Neural progenitor cell (in vitro differentiated cells): ENCODE measurements at places on chromosomes 3 and 15.

- no peak for DNase-seq
Measured at GRCh38 chr15:51450001-51450400, 108.5 kb downstream of the GLDN start.

- peak; percentile 20 for DNase-seq
Measured at GRCh38 chr3:120438665-120439370, 12.0 kb downstream of the FSTL1 start.

GRCh38 chr3:53970661-53971060, 79.0 kb upstream of the SELENOK start:
- DNase-seq = peak; percentile 54

DNA sequence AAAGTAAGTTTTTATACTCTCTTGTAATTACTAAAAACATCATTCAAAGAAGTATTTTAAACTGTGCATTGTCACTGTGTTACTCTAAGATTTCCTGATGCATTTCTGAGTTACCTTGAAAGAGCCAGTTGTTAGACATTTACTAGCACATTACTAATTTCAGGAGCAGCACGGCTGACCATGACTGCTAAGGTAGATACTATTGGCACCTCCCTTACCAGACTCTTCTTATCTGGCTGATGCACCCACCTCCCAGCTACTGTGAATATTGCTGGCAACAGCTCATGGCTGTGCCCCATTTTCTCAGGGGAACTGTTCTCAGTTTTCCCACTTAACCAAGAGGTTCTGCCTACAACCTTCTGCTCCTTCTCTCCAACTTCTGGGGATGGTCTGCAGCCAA, 29.4 kb downstream of the COL6A5 start:
- no peak for DNase-seq

DNA sequence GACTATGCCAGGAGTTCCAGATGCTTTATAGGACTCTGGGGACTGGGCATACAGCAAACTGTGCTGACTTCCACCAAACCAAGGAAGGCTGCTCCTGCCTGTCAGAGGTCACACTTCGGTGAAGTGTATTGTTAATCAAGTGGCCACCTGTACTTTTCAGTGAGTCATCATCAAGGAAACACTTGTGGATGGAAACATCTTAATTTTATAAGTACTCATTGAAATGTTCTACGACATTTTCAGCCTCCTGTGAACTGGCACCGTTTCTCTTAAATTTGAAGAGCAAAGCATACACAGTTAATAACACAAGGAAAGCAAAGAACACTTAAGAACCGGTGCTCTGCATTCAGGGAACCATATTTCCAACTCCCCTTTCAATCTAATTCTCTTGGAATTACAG, 801.7 kb upstream of the DPPA4 start:
- no peak for DNase-seq

- no peak for DNase-seq
Measured at GRCh38 chr3:18481946-18482548, 56.9 kb upstream of the SATB1 start.

DNA sequence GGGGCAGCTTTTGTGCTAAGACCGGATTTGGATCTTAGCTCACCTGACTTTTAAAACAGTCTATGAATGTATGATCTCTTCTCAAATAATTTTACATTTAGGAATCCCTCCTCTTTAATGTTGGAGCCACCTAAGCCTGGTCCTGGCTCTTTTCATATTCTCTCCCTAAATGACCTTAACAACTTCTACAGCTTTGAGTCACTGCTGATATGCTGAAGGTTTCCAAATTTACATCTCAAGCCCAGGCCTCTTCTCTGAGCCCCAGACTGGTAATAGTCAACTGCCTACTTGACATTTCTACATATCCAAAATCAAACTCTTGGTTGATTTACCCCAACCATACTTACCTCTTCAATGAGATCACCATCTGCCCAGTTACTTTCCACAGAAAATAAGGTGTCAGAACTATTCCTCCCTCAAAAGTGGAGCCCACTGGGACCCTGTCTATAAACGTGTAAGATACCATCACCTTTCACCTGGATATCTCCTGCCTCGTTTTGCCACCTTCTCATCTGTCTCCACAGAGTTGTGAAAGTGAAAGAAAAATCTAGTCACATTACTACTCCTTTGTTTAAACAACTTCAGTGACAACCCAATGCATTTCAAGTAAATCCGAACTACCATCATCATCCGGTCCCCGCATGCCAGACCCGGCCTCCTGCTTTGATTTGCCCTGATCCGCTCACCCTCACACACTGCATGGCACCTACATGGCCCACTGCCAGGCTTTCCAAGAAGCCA, 48.8 kb downstream of the UBP1 start:
- DNase-seq = no peak

GRCh38 chr3:147937341-147937740, 528.2 kb downstream of the ZIC1 start:
- DNase-seq = no peak

- no peak for DNase-seq
Measured at GRCh38 chr3:171443211-171443957, 16.8 kb downstream of the TNIK start.

DNA sequence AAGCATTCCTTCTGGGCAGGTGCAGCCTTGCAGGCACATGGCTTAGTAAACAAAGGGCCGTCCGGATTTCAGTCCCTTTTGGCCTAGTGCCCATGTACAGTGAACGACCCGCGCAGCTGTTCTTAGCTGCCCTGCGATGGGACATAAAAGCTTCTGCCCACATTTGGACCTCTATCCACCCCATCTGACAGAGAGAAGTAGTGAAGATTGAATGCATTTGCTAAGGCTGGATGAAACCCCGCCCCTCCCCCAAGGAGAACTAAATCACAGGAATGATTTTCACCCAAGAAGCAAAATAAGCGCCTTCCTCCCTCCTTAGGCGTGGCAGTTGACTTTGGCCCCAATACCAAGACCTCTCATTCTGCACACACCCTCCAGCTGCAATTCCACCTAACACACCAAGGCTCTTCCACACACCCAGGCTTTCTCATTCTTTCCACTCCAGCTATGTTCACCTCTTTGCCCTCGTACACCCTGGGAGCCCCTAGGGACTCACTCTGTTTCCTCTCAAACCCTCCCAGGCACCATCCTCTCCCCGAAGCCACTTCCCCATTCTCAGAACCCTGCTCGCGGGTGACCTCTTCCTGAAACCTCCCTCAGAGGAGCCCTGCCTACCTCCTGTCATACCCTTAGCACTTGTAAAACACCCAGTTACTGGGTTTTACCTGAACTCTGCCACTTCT, 14.1 kb upstream of the HRH1 start:
- no peak for DNase-seq

- no peak for DNase-seq
Measured at GRCh38 chr3:31399271-31399670, 133.5 kb upstream of the STT3B start.

DNA sequence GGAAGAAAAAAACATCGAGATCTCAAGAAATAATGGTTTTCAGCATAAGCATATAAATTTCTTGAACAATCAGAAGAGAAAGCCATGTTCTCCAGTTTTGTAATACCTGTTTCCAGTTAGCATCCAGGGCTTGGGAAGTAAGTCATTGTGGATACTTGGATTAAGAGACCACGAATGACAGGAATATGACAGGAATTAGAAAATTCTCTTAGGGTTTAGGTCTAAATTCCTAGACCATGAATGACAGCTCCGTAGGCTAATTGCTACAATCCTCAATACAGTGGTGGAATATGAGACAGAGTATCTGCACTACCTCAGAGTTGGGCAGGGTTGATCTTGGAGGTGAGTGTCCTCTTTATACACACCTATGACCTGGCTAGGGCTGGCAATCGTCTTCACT, 517.5 kb downstream of the NTRK3 start:
- no peak for DNase-seq

DNA sequence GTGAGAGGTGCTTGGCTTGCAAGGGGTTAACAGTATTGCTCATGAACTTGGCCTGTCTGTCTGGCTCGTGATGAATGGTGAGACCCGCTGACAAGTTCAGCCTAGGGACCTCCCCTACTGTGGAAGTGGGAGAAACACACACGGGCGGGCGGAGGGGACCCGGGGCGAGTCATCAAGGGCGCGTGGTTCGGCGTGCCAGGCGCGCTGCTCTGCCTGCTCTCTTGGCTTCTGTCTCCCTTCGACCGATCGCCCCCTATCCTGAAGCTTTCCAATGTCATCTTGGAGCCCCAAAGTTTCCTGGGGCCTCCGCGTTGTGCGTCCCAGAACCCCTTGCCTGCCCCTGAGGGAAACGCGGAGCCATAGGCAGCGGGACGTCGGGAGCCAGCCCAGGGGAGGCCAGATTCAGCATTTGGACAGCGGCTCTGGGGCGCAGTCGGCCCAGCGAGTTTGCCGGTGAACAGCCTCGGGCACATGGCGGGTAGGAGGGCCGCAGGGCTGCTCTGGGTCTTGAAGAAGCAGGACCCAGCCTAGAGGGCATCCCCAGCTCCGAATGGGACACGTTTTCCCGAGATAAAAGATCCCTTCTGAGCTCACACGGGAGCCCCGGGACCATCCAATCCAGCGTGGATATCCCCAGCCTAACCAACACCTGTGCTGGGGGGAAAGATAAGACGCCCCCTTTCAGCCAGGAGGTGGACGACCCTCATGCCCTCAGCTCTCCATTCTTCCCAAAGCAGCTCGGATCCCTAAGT, 27.0 kb upstream of the POLG start:
- DNase-seq = peak; percentile 93

- DNase-seq = no peak
Measured at GRCh38 chr3:27585429-27585828, 101.2 kb upstream of the SLC4A7 start.

DNA sequence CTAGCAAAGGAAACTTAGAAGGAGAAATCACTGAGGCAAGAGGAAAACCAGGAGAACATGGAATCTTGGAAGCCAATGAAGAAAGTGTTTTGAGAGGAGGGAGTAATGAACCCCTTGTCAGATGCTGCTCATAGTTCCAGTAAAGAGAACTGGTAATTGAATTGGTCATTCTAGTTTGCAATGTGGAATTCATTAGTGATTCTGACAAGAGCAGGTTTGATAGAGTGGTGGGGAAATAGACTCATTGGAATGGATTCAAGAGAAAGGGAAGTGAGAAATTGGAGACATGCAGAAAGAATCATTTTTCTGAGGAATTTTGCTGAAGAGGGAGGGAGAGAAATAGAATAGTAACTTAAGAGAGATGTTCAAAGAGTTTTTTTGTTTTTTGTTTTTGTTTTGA, 21.0 kb downstream of the GLCE start:
- no peak for DNase-seq

DNA sequence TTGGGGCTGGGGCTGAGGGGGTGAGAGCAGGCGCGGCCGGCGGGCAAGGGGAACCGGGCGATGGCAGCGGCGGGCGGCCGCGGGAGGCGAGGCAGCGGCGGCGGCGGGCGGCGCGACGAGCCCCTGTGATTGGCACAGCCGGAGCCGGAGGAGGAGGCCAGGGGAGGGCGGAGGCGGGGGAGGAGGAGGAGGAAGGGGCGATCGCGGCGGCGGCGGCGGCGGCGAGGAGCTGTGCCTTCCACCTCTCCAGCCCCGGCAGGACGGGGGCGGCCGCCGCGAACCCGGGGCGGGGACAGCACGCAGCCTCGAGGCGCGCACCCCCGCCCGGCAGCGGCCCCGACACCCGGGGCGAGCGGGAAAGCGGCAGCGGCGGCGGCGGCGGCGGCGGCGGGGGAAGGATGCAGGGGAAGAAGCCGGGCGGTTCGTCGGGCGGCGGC, at the start of gene SLCO3A1:
Gene SLCO3A1, plus strand, starts transcription at position 198 of the 437 bp plus-strand sequence.
- peak; percentile 92 for DNase-seq

- DNase-seq = peak; percentile 79
Measured at GRCh38 chr3:185308126-185308754, 54.4 kb upstream of the EHHADH start.

GRCh38 chr3:125359700-125360099, 15.4 kb downstream of the ZNF148 start:
- no peak for DNase-seq

GRCh38 chr3:133926736-133927539, 31.3 kb upstream of the RAB6B start:
- DNase-seq = peak; percentile 54

GRCh38 chr3:117104792-117105191, 395.2 kb downstream of the TUSC7 start:
- no peak for DNase-seq

DNA sequence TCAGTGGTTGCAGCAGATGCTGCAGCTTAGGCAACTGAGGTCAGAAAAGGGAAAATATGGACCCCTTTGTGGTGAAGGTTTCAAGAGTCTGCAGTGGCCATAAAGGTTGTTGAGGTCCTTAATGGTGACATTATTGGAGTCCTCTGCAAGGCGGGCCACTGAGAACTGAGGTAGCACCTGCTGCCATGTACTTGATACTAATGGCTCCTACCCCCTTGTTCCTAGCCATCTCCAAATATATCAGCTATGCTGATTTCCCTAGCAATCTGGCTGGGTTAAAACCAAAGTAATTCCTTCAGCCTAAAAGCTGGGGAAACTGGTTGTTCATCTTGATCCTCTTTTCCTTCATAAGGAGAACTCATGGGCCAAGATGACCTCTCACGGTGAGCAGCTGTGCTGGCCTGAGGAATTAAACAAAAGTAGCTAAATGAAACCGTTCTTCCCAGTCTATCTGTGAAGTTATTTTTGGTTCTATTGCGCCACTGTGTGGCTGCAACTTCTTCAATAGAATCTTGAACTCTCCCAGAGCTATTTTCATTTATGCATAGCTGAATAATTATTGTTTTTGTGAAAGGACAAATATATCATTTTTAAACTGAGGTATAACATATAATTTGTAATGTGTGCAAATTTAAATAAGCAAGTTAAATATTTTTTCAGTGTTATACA, 76.1 kb upstream of the PLSCR4 start:
- DNase-seq = peak; percentile 34

- no peak for DNase-seq
Measured at GRCh38 chr3:81955878-81956277, 194.4 kb upstream of the GBE1 start.

- DNase-seq = no peak
Measured at GRCh38 chr3:62818347-62818746, 56.9 kb downstream of the CADPS start.

GRCh38 chr3:134685929-134686802, 35.3 kb upstream of the KY start:
- no peak for DNase-seq

DNA sequence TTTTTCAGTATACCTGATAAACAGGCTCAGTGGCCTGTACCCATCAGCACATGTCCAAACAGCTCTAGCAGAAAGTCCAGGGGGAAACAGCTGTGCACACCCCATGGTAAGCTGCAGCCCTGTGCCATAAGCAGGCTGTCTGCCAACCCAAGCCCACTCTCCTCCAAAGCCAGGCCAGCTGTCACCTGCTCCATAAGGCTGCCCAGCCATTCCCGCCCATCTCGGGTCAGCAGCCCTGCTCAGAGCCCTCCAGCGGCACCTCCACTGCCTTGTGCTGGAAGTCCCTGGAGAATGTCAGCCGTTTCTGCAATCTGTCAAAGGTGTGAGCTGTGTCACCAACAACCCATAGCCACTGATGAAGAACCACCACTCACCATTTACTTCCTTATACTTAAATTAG, 82.0 kb downstream of the NTRK3 start:
- no peak for DNase-seq

GRCh38 chr15:49174902-49175301, 4.9 kb downstream of the GALK2 start:
- DNase-seq = no peak

DNA sequence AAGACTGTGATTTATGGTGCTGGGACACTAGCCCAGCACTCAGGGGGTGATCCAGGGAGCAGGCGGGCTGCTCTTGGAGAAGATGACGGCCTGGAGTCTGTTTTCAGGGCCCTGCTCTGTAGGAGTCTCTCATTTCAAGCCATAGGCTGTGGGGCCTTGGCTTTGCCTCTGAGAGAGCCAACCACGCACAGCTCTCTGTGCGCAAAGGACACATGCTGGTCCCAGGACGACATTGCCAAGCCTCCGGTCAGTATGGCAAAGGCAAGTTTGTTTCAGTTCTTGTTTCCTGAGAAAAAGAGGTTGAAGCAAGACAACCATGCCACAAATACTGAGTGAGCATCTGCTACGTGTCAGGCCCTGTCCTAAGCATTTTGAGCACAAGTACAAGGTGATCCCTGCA, 197.1 kb downstream of the EPHB1 start:
- no peak for DNase-seq
